ENCODE measurements at places on chromosomes 3 and 15. TPM values are rescaled to one million over a fixed set of nuclear protein-coding genes. Genes with fewer than 3 reads are reported as not detected.

The SCG5 gene
- total RNA-seq: 1.7 TPM

The POMGNT2 gene
- 21.6 TPM for total RNA-seq

GRCh38 chr3:46271209-46271745 lies 29.0 kb downstream of the CCR3 start:
- no peak for DNase-seq

DNA sequence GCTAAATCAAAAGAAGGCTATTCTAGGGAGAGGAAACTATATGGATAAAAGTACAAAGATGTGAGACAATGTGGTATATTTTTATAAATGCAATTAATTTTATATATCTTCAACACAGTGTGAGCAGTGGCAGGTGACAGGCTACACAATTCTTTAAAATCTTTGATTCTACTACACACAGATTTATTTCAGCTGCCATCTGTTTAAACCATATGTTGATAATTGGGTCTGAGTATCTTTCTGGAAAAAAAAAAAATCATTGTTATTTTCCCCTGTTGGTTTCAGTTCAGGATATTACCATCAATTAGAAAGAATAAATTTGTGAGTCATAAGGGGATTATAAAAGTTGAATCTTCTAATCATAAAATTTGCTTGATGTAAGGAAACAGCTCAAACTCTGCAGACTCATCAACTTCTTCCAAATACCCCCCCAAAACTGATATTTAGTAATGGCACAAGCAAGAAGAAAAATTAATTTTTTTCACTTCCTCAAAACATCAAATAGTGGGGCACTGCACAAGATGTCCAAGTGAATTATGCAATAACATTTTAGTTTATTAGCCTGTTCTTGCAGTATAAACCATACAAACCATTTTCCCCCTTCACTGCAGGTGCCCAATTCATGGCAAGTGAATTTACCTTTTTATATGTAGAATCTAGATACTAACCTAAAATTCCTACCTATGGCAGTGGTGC lies 12.0 kb downstream of the PIERCE2 start:
- DNase-seq: no peak

DNA sequence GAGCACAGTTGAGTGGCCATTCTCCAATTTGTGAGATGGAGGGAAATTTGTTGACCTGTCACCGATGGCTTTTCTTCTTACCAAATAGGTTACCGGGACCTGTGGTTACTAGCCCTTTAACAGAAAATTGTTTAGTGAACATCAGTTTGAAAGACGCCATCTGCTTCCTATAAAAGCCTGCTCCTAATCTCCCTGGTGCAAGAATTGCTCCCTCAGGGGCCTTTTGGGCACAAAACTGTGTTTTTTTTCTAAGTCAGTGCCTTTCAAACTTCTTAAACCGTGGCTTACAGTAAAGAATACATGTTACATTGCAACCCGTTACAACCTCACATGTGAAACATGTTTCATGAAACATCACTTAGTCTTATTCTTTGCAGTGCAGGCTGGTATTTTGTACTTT lies 15.0 kb downstream of the CACNA2D3 start:
- DNase-seq: no peak

All from HCT116 (cell line).